HuH-7.5 (cell line): ENCODE measurements at places on chromosomes 4 and X.

- no peak for DNase-seq
These were observed 892 bp downstream of the IL1RAPL2 start for GRCh38 chrX:104566681-104567501.

- no peak for DNase-seq
These were observed 356.9 kb downstream of the STPG2 start for GRCh38 chr4:97786306-97786920.

- DNase-seq, result no peak
These were observed 5.6 kb downstream of the PRDM8 start for GRCh38 chr4:80202741-80203553.

- DNase-seq, result no peak
These were observed 79.2 kb downstream of the FBXL5 start for GRCh38 chr4:15575966-15576365.

- no peak for DNase-seq
These were observed 21.1 kb upstream of the GPR34 start for GRCh38 chrX:41667631-41668030.

GRCh38 chrX:39779952-39780783 lies 317.6 kb downstream of the BCOR start:
- DNase-seq, result no peak

DNA sequence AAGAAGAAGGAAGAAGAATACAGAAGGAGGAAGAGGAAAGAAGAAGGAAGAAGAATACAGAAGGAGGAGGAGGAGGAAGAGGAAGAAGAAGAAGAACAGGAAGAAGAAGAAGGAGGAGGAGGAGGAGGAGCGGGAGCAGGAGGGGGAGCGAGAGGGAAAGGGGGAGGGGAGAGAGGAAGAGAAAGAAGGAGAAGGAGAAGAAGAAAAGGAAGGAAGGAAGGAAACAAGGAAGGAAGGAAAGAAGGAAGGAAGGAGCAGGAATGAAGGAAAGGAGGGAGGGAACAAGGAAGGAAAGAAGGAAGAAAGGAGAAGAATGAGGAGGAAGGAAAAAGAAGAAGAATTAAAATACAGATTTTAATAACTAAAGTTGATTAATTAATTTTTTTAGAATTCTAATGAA lies 82.5 kb upstream of the PTPN13 start:
- DNase-seq, result no peak
